Heart left ventricle (tissue), 16 donors: ENCODE measurements at places on chromosomes 2 and 18.

DNA sequence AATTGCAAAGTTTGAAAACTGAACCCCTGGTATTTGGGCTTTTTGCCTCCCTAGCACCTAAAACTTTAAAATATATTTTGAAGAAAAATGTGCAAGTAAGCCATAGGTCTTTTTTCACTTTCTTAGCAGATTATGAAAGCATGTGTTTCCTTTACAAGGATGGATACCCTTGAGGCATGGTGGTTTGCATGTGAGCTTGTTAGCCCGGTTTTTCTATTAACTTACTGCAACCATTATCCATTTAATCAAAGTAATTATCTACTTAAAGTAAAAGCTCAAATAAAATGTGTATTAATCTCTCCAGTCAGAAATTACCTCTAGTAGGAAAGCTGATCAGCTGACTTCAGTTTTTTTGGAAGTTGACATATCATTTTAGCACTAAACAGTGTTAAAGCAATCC lies 140.6 kb downstream of the EML6 start:
- no peak for DNase-seq

DNA sequence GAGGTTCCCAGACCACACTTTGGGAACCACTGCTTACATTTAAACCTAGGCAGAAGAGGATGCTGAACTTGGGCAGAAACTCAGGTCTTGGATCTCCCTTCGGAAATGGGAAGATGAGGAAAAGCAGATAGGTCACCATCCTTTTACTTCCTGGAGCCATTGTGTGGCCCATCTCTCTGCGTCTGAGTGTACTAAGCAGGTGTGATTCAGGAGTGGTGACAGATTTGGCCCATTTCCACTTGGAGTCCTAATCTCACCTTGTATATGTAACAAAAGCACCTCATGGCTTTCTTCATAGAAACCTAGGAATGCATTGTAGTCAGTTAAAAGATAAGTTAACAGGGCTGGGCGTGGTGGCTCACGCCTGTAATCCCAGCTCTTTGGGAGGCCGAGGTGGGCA lies 71.0 kb downstream of the PRKCE start:
- no peak for DNase-seq

GRCh38 chr2:237424544-237424943 lies 10.6 kb upstream of the COL6A3 start:
- no peak for DNase-seq

DNA sequence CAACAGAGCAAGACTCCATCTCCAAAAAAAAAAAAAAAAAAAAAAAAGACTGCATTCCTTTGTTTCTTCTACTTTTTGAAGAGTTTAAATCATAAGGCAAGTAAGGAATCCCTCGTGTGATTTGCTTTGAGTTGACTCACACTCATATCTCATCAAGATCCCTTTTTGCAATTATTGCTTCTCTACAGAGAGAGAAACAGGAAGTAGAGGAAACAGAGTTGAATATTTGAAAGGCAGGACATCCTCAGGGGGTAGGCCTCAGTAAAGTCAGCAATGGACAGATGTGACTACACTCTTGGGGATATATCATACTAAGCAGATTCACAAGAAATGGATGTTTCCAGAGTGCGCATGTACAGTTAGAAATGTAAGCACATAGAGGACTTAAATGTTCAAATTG lies 11.2 kb upstream of the EFR3B start:
- no peak for DNase-seq

DNA sequence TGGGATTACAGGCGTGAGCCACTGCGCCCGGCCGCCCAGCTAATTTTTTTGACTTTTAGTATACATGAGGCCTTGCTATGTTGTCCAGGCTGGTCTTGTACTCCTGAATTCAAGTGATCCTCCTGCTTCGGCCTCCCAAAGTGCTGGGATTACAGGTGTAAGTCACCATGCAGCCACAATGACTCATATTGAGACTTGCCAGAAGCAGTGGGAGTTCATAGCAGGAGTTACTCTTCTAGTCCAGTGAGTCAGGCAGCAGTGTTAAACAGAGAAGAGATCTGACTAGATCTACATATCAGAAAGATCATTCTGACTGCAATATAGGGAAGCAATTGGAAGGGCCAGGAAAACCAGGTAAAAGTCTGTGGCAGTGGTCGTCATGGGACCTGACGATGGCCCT lies 1.5 kb upstream of the FLACC1 start:
- no peak for DNase-seq

DNA sequence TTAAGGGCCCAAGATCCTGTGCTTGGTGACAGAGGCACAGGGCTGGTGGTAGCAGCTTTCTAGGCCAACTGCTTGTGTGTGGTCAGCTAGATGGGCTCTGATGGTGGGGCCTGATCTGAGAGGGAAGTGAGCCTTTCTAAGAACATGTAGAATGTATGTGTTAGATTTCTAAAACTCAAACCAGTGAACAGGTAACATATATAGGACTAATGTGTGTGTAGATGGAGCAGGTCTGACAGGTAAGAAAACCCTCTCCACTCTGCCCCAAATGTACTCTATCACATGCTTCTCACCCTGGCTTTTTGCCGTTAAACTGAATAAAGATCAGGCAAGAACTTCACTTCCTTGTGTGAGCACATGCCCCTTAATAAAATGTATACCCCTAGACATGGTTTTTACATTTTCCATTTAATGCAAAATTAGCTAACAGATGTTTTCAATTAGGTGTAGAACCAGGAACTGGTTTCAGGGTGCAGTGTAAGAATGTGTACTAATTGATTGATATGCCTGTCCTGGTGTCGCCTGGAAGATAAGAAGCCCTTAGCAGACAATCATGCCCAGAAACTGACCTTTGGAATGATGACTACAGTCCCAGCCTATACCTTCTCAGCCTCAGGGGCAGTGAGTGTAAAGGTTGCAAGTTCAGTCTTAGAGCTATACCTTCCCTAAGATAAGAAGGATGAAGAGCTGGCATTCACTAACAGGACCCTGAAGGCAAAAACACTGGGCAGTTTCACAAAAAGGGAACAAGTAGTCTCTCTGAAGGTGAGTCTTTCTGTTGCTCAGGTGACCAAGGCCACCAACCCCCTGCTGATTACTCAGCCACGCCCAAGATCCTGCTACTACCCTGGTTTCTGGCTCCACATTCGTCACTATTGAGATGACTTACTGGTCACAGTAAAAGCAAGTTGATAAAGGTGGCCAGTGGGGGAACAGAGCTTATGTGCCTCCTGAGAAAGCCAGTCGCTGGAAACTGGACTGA lies 71.2 kb downstream of the SPATS2L start:
- DNase-seq = no peak
